Keratinocyte (primary cell): ENCODE measurements at places on chromosomes 5 and 9.

- no peaks in the 10 kb centered on the region for H3K27me3 ChIP-seq
- H3K27ac ChIP-seq = no peak overlapping the region
- no peaks in the 10 kb centered on the region for H3K36me3 ChIP-seq
- H3K4me3 ChIP-seq = no peak overlapping the region
These were observed 67.0 kb upstream of the KLF9 start for GRCh38 chr9:70481471-70481870.

- H3K27ac ChIP-seq = no peak overlapping the region
- H3K4me3 ChIP-seq = no peak overlapping the region
- H3K4me1 ChIP-seq = no peaks in the 10 kb centered on the region
- no peaks in the 10 kb centered on the region for H3K36me3 ChIP-seq
- DNase-seq = no peak
These were observed 376.4 kb downstream of the CTNND2 start for GRCh38 chr5:11527652-11528349.

- peaks cover 25% of the 10 kb centered on the region for H3K27me3 ChIP-seq
- H3K4me1 ChIP-seq = no peaks in the 10 kb centered on the region
- no peaks in the 10 kb centered on the region for H3K36me3 ChIP-seq
- H3K27ac ChIP-seq = no peak overlapping the region
- H3K4me3 ChIP-seq = no peak overlapping the region
- no peak for DNase-seq
These were observed 15.5 kb downstream of the IRX4 start for GRCh38 chr5:1867114-1867814.

- no peaks in the 10 kb centered on the region for H3K36me3 ChIP-seq
- H3K4me3 ChIP-seq = no peak overlapping the region
- H3K27me3 ChIP-seq = peaks cover 12% of the 10 kb centered on the region
- DNase-seq = no peak
- H3K4me1 ChIP-seq = no peaks in the 10 kb centered on the region
- H3K27ac ChIP-seq = no peak overlapping the region
These were observed 139.2 kb downstream of the GABBR2 start for GRCh38 chr9:98569491-98569890.

- H3K36me3 ChIP-seq = no peaks in the 10 kb centered on the region
- peaks cover 19% of the 10 kb centered on the region for H3K27me3 ChIP-seq
- DNase-seq = no peak
- no peak overlapping the region for H3K27ac ChIP-seq
- no peaks in the 10 kb centered on the region for H3K4me1 ChIP-seq
- H3K4me3 ChIP-seq = no peak overlapping the region
These were observed 109.3 kb upstream of the FCN2 start for GRCh38 chr9:134770972-134771971.
